Activated CD4-positive, alpha-beta T cell treated with anti-CD3 and anti-CD28 coated beads, Interleukin-2, amount 10 ng/mL, durations not matched to agents 7 days and 5 days (primary cell): ENCODE measurements at places on chromosomes 7 and 10.

- DNase-seq = no peak
These were observed 85.2 kb downstream of the SORBS1 start for GRCh38 chr10:95475827-95476468.

- DNase-seq = no peak
These were observed 108.9 kb upstream of the FAM3C start for GRCh38 chr7:121505021-121505420.

GRCh38 chr7:80660939-80661338, 22.5 kb downstream of the CD36 start:
- no peak for DNase-seq

DNA sequence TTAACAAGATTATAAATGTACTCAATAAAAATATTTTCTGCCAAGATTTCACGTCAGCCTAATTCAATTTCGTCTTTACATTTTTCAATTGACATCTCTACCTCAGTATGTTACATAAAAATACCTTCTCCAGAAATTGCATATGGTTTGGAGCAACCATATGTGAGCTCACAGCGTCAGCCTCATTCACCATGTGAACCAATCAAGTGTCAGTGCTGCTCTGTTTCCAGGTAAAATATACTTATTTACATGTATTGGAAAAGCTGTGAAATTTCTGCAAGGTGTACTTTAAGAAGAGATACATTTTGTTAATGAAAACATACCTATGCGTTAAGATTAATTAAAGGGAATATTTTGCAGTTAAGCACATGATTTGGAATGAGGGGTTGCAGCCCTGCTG, 110.7 kb upstream of the PRSS1 start:
- no peak for DNase-seq

DNA sequence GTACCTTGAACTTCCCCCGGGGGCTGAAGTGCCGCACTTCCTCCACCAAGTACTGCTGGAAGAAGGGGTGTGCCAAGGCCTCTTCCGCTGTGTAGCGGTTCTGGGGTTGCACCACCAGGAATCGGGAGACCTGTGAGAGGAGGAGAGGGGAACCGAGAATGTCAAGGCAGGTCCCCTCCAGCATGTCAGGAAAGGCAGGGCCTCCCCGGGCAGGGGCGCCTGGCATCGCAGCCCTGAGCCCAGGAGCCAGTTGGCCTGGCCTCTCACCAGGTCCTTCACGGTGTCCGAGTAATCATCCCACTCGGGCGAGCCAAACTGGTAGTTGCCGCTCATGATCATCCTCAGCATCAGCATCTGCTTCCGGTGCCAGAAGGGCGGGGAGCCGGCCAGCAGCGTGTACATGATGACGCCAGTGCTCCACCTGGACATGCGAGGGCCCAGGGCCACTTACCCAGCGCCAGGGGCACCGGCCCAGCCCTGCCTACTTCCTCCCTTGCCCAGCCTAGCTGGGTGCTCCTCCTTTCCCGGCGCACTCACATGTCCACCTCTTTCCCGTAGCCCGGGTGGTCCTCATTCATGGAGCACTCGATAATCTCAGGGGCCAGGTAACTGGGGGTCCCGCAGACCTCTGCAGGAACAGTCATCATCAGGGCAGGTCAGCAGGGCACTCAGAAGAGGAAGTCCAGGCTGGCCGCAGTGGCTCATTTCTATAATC, 11.0 kb downstream of the PHKG1 start:
- DNase-seq = no peak

DNA sequence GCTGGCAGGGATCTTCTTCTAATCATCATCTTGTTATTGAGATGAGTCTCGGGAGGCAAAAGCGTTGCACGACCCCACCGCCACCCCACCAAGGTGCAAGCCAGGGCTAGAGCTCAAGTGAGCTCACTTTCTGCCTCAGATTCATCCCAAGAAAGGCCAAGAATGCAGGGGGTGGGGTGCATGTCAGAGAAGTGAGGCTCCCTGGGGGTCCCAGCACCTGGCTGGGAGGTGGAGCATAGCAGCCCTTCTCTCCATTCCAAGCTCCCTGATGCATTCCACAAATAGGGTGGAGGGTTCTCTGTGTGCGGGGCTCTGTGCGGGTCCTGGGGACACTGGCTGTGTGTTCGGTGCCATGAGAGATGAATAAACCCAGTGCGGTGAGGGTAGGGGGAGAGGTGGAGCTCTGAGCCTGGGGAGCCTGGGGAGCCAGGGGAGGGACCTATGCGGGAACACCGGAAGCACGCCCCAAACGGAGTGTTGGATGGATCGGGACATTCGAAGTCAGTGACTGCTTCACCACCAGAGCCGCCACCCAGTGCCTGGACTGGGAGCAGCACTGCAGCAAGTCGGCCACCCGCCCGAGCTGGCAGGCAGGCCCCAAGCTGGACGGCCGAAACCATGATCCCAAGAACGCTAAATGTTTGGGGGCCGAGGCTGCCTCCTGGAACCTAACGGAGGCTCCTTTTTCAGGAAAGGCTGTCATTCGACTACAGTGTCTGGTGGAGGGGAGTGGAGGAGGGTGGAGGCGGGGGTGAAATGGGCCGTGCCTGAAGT, 17.9 kb upstream of the HMX3 start:
- no peak for DNase-seq

GRCh38 chr7:132311733-132312132, 264.5 kb downstream of the PLXNA4 start:
- DNase-seq = no peak

GRCh38 chr7:1535701-1536454, 5.4 kb downstream of the MAFK start:
- no peak for DNase-seq

- DNase-seq = no peak
These were observed 18.0 kb upstream of the SLF2 start for GRCh38 chr10:100894589-100895294.

DNA sequence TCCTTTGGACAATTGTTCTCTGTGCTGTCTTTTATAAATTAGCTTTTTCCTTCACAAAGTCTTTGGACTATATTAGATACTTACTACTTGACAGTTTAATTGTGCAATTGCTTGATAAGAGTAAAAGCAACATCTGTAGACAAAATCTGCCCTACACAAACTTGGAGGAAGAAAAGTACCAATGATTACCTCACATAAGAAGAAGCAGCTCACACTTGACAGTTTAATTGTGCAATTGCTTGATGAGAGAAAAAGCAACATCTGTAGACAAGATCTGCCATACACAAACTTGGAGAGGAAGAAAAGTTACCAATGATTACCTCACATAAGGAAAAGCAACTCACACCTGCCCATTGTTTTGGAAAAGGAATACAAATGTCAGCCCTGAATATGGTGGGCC, 17.1 kb upstream of the SCIN start:
- DNase-seq = no peak
